ENCODE measurements at places on chromosomes 2 and 18.

DNA sequence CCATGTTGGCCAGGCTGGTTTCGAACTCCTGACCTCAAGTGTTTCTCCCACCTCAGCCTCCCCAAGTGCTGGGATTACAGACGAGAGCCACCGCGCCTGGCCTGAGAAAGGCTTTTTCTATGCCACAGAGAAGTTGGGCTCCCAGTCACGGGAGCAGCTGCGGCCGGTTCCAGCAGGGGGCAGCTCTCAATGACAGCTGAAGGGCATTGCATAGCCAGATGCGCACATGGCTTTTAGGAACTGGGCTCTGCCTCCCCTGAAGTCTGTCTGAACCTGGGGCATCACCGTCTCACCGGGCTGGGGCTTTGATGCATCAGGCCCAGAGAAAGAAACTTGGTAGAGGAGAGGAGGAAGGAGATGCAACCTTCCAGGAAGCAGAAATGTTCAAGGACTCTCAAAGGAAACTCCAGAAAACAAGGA lies 84.2 kb upstream of the LAPTM4A start:
- peak; percentile 67 for DNase-seq

DNA sequence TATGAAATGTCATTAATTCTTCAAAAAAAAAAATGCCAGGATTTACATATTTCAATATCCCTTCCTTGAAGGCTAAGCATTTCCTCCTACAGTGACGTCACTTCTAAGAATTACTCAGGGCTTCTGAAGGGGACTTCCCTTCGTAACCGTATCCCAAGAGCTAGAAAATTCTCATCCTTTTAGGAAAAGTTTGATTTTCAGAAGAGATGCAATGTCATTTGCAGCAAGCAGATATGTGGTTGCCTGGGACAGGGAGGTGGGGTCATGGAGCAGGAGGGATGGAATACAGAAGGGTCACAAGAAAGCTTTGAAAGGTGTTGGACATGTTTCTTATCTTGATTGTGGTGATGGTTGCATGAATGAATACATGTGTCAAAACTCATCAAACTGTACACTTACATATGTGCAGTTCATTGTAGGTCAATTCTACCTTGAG lies 97.0 kb upstream of the ATL2 start:
- no peak for DNase-seq

GRCh38 chr18:2956056-2956455 lies 56.9 kb downstream of the LPIN2 start:
- DNase-seq = no peak

GRCh38 chr2:158997037-158997790 lies 28.8 kb downstream of the TANC1 start:
- no peak for DNase-seq

DNA sequence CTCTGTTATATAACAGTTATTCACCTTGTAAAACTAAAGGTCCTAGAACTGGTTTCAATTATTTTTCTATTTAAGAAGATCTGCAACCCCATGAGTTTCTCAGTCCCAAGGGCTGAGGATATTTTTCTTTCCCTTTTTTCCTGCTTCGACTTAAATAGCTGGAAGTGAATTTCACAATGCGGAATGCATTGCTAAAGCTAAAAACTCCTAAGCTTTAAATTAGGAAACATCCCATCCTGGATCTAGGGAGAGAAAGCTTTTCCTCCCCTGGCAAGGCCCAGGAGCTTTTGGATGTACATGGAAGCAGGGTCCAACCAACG lies 1.4 kb downstream of the RFX8 start:
- no peak for DNase-seq

DNA sequence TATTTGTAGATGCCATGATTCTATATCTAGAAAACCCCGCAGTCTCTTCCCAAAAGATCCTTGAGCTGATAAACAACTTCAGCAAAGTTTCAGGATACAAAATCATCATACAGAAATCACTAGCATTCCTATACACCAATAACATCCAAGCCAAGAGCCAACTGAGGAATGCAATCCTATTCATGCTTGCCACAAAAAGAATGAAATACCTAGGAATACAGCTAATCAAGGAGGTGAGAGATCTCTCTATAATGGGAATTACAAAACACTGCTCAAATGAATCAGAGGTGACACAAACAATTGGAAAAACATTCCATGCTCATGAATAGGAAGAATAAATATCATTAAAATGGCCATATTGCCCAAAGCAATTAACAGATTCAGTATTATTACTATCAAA lies 551.4 kb upstream of the SLC39A10 start:
- no peak for DNase-seq

DNA sequence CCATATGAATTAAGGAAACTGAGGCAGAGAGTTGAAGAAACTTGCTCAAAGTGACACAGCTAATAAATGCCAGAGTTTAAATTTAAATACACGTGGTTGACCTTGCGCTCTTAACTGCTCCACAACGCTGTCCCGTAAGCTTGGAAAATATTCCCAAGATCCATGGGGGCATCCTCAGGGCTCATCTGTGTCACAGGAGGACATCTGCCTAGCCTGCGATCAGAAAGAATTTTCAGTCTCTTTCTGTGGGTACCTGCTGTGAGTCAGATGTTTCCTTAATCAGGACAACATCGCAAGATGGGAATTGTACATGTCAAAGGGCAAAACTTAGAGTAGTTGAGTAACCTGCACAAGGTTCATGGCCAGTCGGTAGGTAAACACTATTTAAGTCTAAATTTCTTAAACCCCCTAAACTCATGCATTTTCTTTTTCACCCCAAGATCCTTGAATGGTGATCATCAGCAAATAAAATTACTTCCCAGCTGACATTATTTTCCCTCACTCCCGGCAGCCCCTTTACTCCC lies 1.4 kb downstream of the CMPK2 start:
- no peak for DNase-seq

GRCh38 chr2:237731663-237732062 lies 66.9 kb upstream of the RBM44 start:
- no peak for DNase-seq

- DNase-seq = no peak
Observed at GRCh38 chr2:22902180-22902550, 482.8 kb upstream of the KLHL29 start.

- DNase-seq = no peak
Observed at GRCh38 chr18:44453505-44453904, 227.2 kb upstream of the SETBP1 start.

- DNase-seq = no peak
Observed at GRCh38 chr2:4039896-4040295, 336.5 kb downstream of the DCDC2C start.

GRCh38 chr18:26439537-26439936 lies 108.8 kb downstream of the KCTD1 start:
- no peak for DNase-seq

- no peak for DNase-seq
Observed at GRCh38 chr2:181971032-181971431, 14.6 kb upstream of the PPP1R1C start.

DNA sequence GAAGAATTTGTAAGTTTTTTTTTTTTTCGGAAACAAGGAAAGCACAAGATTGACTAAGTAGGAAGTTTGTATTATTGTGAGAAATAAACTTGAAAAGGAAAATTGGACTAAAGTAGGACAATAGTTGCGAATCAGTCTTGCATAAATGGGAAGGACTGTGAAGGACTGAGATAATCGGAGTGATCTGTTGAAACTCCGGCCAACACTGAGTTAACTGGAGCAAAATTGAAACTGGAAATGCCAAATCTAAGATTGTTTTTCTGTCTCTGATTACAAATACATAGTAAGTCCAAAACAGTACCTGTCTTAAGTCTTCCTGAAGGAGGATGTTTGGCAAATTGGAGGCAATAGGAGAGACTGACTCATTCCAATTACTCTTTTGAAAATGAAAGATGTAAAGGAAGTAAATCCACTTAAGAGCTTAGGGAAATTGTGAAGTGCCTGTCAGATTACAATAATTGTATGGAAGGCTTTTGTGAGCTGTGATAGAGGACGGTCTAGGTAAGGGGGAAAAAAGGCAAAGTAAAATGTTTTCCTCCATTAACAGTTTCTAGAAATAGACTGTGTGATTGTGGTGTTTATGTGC lies 204.9 kb upstream of the CYRIA start:
- no peak for DNase-seq

GRCh38 chr18:7859122-7859521 lies 292.0 kb downstream of the PTPRM start:
- DNase-seq = no peak

DNA sequence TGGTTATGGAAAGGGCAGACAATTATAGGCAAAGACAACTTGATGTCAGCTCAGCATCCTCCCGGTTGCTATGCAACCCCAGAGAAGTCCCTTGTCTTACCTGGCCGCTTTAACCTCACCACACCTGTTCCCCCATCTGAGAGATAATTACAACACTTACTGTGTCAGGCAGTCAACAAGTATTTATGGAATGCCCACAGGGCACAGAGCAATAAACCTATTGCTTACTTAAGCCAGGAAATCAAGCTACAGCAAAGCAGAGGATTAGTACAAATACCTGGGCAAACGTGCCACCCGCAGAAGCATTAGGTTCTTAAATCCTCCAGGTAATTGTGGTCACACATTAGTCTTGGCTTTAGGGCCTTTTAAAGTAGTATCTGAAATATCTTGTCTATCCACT lies 320.4 kb upstream of the REV1 start:
- DNase-seq = no peak

- DNase-seq = no peak
Observed at GRCh38 chr2:222830164-222830563, 30.7 kb upstream of the ACSL3 start.

DNA sequence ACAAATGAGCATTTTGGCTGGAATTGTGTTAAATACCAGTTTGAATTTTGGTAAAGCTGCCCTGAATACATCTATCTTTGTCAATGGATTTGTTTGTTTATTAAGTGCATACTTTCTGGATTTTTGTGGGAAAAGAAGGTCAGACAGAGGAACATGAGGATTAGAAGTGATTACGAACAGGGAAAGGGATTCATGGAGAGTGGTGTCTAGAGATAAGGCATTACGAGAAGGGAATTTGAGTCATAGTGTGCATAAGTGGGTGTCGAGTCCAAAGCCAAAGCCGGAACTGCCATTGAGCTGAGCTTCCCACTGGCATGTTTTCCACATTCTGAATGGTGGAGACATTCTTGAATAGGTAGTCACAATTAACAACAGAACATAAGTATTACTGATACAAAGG lies 68.9 kb upstream of the EFEMP1 start:
- DNase-seq = peak; percentile 58

DNA sequence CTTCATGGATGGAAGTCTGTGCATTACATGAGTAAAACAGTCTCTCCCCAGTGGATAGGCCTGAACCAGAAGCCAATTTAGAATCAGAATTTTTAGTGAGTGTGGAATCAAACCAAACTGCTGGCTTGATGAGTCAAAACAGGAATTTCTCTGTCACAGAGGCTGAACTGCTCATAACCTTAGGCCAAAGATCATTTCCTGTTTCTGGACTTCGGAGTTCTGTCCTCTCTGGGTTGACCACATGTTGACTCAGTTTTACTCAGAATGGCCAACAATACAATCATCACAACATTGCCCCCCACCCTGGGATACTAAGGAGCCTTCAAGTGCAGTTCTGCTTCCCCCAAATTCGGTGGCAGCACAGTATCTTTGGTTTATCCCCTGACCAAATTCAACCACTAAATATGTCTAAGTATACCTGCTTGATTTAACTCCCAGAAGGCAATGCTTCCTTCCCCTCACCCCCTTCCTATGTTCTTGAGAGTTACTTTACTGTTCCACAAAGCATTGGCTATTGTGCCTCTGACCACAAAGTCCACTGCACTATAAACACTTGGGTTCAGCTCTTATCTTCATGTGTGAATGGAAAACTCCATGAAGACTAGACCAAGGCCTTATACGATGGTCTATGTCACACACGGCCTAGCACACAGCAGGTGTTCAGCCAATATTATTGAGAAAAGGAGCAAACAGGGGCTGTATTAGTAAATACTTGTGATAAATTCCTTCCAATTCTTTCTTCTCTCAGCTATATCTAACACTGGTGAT lies 67.8 kb downstream of the NXPH2 start:
- DNase-seq = no peak

GRCh38 chr2:106184857-106185256 lies 9.2 kb downstream of the UXS1 start:
- no peak for DNase-seq

DNA sequence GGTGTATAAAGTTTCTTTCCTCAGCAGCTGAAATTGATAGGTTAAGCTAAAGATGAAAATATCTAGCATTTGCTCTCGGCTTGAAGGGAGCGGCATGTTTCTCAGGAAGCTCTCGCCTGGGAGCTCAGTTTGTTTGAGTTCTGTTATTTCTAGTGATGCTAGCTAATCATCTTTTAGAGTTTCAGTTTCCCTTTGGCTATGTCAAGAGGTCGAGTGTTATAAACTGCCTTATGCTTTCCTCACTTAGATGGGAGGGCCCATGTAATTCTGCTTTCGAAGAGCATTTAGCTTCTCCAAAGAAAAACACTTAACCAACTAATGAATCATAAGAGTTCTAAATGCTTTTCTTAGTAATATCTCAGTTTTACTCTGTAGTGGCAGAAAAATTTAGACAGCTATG lies 33.6 kb downstream of the PLCL1 start:
- DNase-seq = no peak
